Aorta (tissue), 5 donors: ENCODE measurements at places on chromosomes 3 and 15. TPM values are rescaled to one million over a fixed set of nuclear protein-coding genes. Genes with fewer than 3 reads are reported as not detected.

DNA sequence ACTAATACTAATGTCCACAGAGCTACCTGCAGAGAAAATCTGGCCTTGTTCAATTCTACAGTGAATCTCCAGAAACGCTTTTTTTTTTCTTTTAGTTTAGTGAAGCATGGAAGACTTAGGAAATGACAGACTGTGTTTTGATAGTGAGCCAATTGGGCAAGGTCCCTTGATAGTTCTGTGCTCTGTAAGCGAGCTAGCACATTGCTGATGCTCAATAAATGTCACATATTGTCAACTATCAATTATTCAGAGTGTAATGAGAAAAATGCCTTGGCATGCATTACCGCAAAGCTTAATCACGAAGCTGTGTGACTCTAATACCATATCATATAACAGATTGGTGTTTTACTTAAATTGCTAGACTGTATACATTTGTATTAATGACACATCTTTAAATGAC is 5.2 kb upstream of the C3orf85 start:
- no peak for DNase-seq

The ITIH3 gene
- total RNA-seq: 6.8 TPM

- no peak for DNase-seq
Measured at GRCh38 chr3:109803274-109803673, 465.9 kb upstream of the DPPA4 start.

GRCh38 chr3:9314796-9315195 is 48.1 kb upstream of the THUMPD3 start:
- no peak for DNase-seq

The CPEB1 gene
- total RNA-seq: 10.3 TPM

DNA sequence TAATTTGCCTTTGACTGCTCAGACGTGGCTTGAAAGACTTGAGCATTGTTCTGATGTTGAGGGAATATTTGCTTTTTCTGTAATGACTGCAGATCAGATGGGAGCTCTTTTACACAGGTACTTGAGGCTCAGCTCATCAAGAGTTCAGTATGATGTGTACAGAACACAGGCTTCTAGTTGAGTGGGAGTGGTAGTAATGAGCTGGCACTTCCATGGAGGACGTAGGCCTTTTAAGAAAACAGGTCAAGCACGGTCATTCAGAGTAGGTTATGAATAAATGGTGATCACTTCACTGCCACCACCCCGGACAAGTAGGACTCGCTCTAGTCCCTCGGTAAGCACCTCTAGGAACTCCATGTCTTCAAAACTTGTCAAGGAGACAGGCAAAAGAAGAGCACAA is 8.8 kb downstream of the EMC4 start:
- DNase-seq: no peak

The NLGN1 gene
- 15.5 TPM for total RNA-seq

GRCh38 chr3:58784425-58784824 is 117.9 kb upstream of the FAM3D start:
- no peak for DNase-seq

The GTF2E1 gene
- total RNA-seq: 15.8 TPM

The SI gene
- total RNA-seq: not detected
